ENCODE measurements at places on chromosomes 3 and 15.
A peak's percentile ranks its signal among the peaks of the same experiment; 100 is the strongest.

GRCh38 chr3:49134471-49135265 is 1.8 kb upstream of the LAMB2 start:
- no peak for DNase-seq

- DNase-seq = no peak
These were observed 422.2 kb downstream of the ZNF385D start for GRCh38 chr3:21328711-21329390.

DNA sequence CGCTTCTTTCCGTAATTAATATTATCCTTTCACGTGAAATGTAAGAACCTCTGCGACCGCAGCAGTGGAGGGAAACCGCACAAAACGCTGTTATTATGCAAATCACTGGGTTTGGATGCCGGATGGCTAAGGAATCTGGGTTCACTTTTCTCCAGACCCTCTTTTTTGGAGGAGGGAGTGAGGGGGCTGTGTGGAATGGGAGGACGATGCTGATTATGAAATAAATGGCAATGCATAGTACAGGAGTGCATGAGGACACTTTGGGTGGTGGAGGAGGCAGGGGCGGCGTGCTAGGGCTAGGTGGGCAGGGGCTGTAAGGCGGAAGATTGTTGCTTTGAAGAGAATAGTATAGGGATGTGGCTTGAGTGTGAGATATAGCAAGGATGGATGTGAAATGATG is 1.8 kb downstream of the CADM2 start:
- DNase-seq = no peak

GRCh38 chr3:55623786-55624185 is 136.7 kb upstream of the WNT5A start:
- DNase-seq = no peak

DNA sequence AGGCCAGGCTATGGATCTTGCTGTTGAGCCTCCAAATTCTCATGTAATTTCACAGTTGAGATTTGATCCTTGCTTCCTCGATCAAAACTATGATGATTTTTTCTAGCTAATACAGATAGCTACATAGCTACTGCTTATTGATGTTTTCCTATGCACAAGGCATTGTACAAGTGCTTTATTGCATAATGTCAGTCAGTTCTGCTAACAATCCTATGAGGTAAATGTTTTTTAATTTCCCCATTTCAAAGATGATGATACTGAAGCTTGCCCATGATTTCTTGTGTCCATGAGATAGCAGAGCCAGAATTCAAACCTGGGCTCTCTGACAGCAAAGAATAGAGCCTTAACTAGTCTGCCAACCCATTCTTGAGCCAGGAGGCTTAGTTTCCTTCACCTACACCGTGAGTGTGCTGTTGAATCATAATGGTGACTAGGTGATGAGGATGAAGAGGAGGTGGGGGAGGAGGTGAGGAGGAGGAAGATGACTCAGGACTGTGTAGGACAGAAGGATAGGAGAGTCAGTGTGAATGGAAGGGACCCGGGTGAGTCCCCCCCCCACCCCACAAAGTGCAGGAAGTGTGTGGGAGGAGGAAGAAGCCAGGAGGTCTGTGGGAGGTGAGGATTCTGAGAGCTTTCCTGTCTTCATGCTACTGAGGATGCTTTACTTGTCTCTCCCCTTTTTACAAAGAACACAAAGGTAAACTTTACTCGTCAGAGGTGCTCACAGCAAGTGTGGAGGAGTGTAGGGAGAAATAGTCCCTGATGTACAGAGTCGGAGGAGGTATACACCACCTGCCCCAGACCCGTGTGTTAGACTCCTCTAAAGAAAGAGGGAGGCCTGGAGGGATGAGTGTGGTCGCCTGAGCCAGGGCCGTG is 3.6 kb downstream of the TAGLN3 start:
- DNase-seq = peak; percentile 72

GRCh38 chr15:75508840-75509532 is 57.5 kb upstream of the SIN3A start:
- DNase-seq = peak; percentile 66

DNA sequence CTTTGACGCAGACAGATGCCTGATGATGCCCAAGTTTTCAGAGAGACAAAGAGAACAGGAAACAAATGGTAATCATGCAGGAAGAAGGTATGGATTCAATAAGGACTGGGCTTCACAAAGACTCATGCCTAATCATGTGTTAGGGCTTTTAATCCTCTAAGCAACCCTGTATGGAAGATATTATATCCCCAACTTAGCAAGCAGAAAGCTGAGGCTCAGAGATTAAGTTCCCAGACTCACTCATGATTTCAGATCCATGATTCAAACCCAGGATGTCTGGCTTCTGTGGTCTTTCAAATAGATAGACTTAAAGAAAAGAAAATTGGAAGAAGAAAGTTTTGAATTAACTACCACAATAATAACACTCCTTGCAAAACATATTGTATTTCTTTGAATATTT is 4.1 kb upstream of the CLASP2 start:
- peak; percentile 9 for DNase-seq
